ENCODE measurements at places on chromosomes 7 and 10. TPM values are rescaled to one million over a fixed set of nuclear protein-coding genes. Genes with fewer than 3 reads are reported as not detected.

Gene IL2RA
- not detected for total RNA-seq

Gene POLR2J2
- 5.0 TPM for total RNA-seq

Gene SH3PXD2A
- total RNA-seq = 21.6 TPM

Gene PLPP4
- total RNA-seq = 0.43 TPM

Gene PTPRZ1
- not detected for total RNA-seq

Gene PGAM1
- 551 TPM for total RNA-seq

Gene FGFR2
- 64.0 TPM for total RNA-seq

Gene GNAT3
- total RNA-seq = not detected

Gene ZDHHC16
- total RNA-seq = 45.9 TPM

Gene PRLHR
- total RNA-seq = not detected

Gene FKBP6
- not detected for total RNA-seq

Gene CNTNAP2
- total RNA-seq = not detected

Gene AVPI1
- total RNA-seq = 62.7 TPM

Gene OR2F2
- 0.11 TPM for total RNA-seq

Gene TECPR1
- 17.0 TPM for total RNA-seq

Gene GPC2
- total RNA-seq = 0.52 TPM

Gene GNB2
- total RNA-seq = 63.1 TPM

Gene GPR26
- not detected for total RNA-seq

Gene TDRD1
- under 0.01 TPM for total RNA-seq

Gene PPP1R3A
- total RNA-seq = not detected

Gene SORCS1
- not detected for total RNA-seq

Gene SRI
- total RNA-seq = 130 TPM

Gene MGAM2
- not detected for total RNA-seq

Gene FANK1
- total RNA-seq = 4.8 TPM

Gene LLCFC1
- total RNA-seq = not detected

Gene PPP1R3C
- 175 TPM for total RNA-seq

Gene RASSF4
- total RNA-seq = 5.6 TPM

Gene KIF11
- total RNA-seq = 26.5 TPM

Gene FBXO24
- 0.13 TPM for total RNA-seq

Gene NPY
- not detected for total RNA-seq

Measured in articular chondrocyte of knee joint (primary cell).